CD14-positive monocyte (primary cell): ENCODE measurements at places on chromosomes 7 and 10.

GRCh38 chr7:117077658-117078057 is 124.4 kb downstream of the ST7 start:
- no peak for DNase-seq

GRCh38 chr10:105585171-105585570 is 944.1 kb downstream of the SORCS3 start:
- DNase-seq, result no peak

- DNase-seq, result no peak
Observed at GRCh38 chr7:97390052-97390451, 272.6 kb downstream of the SDHAF3 start.

GRCh38 chr7:16822029-16822428 is 17.2 kb upstream of the AGR2 start:
- DNase-seq, result no peak

GRCh38 chr7:2008936-2009540 is 223.7 kb downstream of the MAD1L1 start:
- DNase-seq, result no peak

DNA sequence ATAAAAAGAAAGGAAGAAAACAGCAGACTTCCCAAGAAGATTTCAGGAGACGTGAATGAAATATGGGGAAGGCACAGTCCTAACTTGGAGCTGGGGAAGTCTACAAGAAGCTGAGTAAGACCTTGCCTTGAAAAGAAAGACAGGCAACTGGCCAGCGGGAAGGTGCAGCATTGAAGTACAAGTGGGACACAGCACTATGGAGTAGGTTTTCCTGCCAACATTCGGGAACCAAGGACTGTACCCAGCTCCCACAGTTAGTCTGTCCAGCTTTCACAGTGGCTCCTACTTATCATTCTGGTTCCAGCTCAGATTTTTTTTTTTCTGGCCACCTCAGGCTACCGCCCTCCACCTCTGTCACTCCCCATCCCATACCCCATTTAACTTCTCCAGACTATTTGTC is 10.0 kb downstream of the HPS1 start:
- no peak for DNase-seq

DNA sequence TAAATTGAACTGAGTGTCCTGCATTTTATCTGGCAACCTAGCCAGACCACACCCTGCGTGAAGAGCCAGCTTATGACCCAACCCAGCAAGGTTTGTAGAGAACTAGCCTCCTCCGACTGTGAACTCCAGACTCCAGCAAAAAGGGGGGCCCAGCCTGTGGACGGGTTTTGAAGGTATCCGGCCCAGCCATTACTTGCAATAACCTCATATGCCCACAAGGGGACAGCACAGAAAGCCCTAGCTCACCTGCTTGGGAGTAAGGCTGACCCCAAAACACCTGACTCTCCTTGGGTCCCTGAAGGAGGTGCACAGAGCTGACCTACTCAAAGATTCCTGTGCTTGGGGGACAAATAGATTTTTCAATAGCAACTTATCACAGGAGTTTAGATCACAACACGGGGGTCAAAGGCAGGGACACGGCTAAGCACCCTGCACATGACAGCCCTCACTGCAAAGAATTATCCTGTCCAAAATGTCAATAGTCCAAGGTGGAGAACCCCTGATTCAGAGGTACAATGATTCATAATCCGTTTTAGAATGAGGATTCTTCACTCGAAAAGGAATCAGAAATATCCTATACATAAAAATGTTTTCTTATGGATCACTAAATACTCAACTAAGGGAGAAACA is 4.6 kb downstream of the TRPV6 start:
- DNase-seq, result peak; percentile 16

- no peak for DNase-seq
Observed at GRCh38 chr7:48158404-48158803, 12.9 kb upstream of the ABCA13 start.

GRCh38 chr7:23345601-23346000 is 46.5 kb downstream of the MALSU1 start:
- DNase-seq, result no peak

- no peak for DNase-seq
Observed at GRCh38 chr7:148142660-148143248, 447.8 kb upstream of the C7orf33 start.

DNA sequence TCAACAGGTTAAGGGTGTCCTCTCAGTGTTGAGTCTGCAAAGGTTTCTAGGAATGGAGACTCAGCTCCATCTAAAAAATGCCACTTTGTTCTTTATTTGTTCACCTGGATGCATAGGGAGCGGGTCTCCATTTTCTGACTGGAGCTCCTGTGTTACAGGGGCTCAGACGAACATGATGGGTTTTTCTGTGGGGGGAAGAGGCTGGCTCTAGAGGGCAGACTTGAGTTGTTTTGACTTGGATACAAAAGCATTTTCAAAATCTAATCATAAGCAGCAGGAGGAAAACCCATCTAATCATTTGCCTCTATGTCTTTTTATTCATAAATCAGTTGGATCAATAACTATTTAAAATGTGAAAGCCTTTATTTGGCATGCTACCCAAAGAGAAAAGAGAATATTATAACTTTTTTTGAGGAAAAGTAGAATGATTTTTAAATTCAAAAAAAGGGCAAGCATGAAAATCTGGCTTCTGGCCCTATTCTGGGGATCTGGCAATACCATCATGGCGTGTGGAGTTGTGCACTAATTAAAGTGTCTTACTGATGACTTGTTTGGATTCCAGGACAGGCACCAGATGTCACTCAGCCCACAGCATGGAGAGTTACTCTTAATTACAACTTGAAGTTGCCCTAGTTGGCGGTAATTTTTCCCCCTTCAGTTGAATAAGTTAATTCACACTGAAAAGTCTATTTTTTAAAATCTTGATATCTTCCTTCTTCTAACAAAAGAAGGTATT is 594.9 kb downstream of the REEP3 start:
- no peak for DNase-seq

DNA sequence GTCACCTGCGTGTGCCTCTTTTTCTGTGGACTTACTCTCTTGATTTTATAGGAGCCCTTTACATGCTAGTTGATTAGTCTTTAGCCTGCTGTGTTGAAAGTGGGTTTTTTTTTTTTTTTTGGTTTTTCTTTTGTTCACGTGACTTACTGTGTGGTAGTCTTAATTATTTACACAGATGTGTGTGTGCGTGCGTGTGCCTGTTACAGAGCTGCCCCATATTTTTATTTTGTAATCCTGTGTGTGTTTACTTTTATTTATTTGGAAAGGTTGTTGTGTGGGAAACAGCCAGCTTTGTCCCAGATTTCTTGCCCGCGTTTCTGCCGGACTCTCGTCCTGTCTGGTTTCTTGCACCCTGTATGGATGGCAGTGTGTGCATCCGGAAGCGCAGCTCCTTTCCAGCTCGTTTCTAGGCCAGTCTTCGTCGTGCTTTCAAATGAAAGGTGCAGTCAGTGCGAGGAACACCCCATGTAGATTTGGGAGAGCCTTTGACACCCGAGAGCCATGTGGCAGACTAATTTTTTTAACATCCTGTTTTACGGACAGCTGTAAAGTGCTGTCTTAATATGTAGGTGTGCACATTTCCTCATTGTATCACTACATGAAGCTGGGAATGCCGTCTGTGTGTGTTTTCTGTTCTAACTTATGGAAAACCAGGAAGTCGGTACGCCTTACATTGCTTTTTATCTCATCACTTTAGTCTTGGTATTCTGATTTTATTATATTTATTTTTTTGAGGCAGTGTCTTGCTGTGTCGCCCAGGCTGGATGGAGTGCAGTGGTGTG is 55.6 kb downstream of the DNAJB6 start:
- DNase-seq, result no peak

DNA sequence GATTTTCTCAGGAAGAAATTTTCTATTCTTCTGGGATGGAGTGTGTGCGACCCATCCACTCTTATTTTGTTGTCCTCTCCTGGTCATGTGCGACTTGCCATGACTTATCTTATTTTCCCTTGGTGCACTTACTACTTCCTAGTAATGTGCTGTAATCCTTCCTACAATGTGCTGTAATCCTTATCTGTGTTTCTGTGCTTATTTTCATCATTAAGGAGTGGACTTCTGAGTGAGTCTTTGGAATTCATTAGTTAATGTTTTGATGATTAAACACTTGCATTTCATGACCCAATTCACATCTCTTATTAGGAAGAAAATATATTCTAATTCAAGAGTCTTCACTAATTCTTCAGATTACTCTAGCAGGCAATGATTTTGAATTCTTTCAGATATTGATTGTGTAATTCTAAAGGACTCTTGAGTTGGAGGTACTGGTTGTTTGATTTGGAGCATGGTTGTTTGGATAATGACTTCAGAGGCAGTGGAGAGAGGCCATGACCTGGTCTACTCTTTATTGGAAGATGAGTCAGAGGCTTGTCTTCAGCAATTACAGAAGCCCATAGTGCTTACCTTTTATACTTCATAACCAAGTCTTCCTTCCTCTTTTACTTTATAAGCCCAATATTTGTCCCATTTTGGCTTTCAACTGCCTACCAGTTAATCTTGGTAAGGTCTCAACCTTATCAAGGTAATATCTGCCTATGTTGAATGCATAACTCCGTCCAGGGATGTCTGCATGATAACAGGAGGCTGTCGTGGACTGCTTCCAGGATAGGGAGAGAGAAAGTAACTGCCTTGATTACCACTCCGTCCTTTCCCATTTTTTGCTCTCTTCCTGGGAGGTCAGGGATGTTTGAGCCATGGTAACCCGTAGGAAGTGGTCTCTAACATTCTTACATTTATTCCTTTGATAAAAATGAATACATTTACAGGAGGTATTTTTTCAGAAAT is 278.3 kb upstream of the SP8 start:
- no peak for DNase-seq

DNA sequence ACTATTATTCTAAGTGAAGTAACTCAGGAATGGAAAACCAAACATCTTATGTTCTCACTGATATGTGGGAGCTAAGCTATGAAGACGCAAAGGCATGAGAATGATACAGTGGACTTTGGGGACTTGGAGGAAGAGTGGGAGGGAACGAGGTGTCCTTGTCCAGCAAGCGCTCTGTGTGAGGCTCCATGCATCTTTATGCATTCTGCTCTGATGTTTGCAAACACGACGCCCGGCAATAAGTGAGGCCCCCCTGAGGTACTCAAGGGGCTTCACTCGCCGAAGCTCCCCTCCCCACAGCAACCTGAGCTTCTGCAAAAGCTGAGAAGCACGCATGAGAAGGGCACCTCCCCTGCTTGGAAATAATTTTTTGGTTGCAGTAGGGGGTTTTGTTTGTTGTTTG is 103.3 kb downstream of the LHPP start:
- no peak for DNase-seq

DNA sequence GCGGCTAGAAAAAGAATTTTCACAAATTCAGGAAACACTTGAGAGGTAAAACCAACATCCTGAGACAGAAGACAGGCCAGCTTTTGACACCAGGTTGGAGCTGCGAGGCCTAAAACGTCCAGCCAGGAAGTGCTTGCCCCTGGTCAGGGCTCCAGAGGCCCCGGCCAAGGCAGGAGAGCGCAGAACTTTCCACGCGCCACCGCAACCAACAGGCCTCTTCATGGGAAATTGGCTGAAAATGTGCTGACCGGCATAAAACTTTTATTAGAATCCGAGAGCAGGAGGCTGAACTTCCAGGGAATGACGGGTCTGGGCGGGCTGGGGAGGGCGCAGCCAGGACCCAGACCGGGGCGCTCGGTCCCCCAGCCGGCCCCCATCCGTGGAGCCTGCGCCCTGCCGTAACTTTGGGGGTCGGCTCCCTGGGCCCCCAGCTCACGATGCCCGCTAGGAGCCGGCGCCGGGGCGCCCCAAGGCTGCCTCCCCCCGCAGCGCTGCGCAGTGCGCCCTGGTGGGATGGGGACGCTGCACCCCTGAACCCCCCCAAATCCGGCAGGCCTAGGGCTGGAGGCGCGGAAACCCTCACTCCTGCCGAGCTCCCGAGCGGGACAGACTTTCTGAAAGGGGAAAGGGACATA is 414.0 kb upstream of the MKI67 start:
- DNase-seq, result no peak

DNA sequence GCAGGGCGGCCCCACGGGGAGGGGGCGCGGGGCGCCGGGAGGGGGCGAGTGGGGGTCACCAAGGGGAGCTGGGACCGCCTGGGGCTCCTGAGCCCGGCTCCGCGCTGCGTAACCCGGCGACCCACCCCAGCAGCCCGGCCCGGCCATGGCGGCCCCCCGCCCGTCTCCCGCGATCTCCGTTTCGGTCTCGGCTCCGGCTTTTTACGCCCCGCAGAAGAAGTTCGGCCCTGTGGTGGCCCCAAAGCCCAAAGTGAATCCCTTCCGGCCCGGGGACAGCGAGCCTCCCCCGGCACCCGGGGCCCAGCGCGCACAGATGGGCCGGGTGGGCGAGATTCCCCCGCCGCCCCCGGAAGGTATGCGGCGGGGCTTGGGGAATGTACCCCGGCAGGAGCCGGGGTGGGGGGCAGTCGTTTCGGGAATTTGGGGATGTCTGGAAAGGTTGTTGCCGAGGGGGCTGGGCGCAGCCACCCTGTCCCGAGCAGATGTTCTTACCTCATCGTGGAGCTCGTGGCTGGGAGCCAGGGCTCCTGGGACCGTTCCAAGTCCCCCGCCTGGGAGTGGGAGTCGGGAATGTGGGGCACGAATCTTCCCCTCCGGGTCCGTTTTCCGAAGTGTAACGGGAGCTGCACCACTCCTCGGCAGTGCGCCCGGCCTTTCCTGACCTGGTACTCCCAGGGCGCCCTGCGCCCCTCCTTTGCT is 431 bp downstream of the ZYX start:
- peak; percentile 18 for DNase-seq

GRCh38 chr10:36188080-36188453 is 546.0 kb upstream of the FZD8 start:
- DNase-seq, result no peak

DNA sequence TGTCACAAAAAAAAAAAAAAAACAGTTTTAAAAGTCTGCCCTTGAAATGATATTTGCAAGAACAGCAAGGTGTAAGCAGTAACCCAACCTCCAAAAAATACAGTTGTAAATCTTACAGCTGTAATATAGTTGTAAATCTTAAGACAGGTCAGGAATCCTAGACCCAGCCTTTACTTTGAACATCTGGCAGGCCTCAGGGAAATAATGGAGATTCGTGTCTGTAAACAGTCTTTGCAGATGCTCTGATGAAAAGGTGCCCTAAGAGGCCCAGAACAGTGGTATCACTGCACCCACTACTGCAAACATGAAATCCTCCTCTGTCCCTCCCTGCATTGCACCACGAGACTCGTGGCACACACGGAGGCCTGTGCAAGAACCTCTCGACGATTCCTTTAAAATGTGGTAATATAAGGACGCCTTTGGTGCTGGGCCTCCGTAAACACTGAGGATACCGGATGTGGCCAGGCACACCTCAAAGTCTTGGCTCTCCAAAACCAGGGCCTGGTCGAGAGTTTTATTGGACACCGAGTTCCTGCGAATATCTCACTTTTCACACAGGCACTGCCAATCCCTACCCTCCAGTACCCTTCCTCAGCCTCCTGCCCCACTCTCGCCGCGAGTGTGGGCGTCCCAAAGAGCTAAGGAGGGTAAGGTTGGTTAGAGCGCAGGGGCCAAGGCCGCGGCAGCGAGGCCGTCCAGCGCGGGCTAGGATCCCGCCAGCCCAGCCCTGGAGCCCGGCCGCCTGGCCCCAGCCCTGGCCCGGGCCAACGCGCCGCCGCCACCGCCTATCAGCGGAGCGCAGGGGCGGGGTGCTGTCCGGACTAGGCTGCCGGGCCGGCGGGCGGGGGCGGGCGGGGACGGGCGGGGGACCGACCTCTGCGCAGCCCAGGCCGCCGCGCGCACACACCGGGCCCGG is at the start of gene REEP3:
REEP3 (plus strand) TSS at position 902 of the 916 bp plus-strand sequence. CDS start 145 bp downstream, outside the sequence.
- peak; percentile 38 for DNase-seq
